Calu3 (cell line): ENCODE measurements at places on chromosomes 12 and 14. TPM values are rescaled to one million over a fixed set of nuclear protein-coding genes. Genes with fewer than 3 reads are reported as not detected.

The LIN7A gene
- 0.73 and 3.2 TPM in 2 replicates for total RNA-seq

The OR4E2 gene
- not detected in 2 replicates for total RNA-seq

The C12orf54 gene
- not detected in 2 replicates for total RNA-seq

The KITLG gene
- 29.9 and 34.5 TPM in 2 replicates for total RNA-seq

The DPY19L2 gene
- 9.2 and 10.1 TPM in 2 replicates for total RNA-seq

The MAP3K9 gene
- total RNA-seq = 23.3 and 24.3 TPM in 2 replicates

The GLT1D1 gene
- total RNA-seq = not detected in 2 replicates

The NFE2 gene
- total RNA-seq = 0.80 and 1.8 TPM in 2 replicates

The FSCB gene
- total RNA-seq = not detected in 2 replicates

The SCNN1A gene
- 36.5 and 53.5 TPM in 2 replicates for total RNA-seq

The FOXA1 gene
- 108 and 131 TPM in 2 replicates for total RNA-seq

The PDZRN4 gene
- not detected in 2 replicates for total RNA-seq

The RNASE4 gene
- 5.3 and 7.3 TPM in 2 replicates for total RNA-seq

- DNase-seq = no peak
Measured at GRCh38 chr14:55123852-55124639, 5.0 kb upstream of the LGALS3 start.

- peak; percentile 69 for DNase-seq
Measured at GRCh38 chr12:65300679-65301349, 22.3 kb downstream of the MSRB3 start.

DNA sequence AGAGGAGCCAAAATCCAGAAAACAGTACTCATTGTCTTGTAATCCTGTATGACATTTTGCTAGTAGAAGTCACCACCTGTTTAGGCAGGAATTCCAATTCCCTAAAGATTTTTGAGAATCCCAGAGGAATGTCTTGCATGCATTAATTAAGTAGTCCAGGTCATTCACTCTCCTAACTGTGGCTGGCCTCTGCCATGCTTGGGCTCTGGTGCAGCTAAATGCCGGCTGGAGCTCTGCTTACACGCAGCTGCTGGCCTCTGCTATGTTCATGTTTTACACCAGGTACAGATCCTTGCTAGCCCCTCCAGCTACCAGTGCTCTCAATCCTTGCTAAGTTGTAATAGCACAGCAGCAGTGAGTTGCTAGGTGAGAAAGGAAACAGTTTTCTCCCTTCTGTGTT, 16.3 kb upstream of the HIF1A start:
- no peak for DNase-seq

DNA sequence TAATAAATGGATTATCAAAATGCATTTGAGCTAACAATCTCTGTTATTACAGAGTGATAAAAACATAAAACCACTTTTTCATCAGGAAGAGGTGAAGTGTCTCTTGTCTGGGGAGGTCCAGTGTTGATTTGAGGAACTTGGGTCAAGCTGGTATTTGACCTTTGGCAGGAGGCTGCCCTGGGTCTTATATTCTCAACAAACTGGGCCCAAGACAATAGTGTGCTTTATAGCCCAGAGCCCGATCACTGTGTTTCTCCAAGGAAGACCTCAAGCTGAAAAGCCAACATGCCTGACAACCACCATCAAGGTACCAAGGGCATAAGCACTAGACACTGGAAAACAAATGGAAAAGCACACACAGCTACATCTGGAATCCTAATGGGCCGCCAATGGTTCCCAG, 137.0 kb downstream of the SLC25A21 start:
- no peak for DNase-seq

GRCh38 chr12:68828672-68829068, 20.7 kb downstream of the MDM2 start:
- DNase-seq = no peak

GRCh38 chr14:32050878-32051277, 26.2 kb upstream of the ARHGAP5 start:
- no peak for DNase-seq

- no peak for DNase-seq
Measured at GRCh38 chr12:104623883-104624282, 167.1 kb downstream of the CHST11 start.

DNA sequence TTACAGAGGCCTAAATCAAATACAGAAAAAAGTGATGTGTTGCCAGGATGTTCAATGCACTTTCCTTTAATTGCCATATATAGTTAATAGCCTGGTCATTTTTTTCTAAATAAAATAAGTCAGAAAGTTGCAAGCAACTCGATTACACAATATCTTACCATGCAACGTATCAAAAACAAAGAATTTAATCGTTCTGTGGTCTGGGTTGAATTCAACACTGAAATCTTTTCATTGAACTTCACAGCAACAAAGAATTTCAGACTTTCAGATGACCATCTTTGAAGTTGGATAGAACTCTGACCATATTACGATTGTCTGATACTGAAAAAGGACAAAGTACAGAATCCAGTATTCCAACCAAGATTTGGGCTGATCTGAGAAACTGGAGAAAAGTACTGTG, 231.9 kb downstream of the SLC25A21 start:
- DNase-seq = no peak

DNA sequence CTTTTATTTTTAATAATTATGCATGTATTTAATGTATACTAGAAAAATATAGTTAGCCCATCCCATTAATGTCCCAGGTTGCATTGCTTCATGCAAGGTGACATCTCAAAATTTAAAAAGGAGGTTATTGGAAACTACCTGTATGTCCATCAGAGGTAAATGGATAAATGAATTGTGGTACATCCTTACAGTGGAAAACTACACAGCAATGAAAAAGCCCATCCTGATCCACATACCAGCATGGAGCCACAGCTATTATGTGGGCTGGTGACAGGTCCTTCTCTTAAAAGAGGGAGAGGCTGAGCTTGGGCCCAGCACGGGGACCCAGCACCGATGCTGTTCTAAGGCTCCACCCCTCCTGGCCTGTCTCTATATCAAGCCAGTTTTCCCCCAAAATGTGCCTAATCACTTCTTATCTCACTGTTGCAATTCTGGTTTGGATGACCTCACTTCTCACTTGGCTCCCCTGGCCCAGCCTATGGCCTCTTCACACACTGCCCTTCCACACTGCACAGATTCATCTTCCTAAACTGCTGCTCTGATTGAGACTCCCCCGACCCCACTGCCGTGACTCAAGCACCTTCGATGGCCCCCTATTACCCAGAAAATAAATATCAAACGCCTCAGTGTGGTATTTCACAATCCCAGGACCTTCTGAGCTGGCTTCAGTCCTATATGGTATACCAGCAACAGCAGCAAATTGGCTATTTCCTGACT, 97.1 kb upstream of the NCOR2 start:
- no peak for DNase-seq

GRCh38 chr14:26339381-26339780, 258.5 kb downstream of the NOVA1 start:
- DNase-seq = no peak

GRCh38 chr12:27614866-27615265, 81.4 kb upstream of the REP15 start:
- DNase-seq = no peak

GRCh38 chr14:92935446-92935845, 12.5 kb downstream of the CHGA start:
- DNase-seq = no peak

DNA sequence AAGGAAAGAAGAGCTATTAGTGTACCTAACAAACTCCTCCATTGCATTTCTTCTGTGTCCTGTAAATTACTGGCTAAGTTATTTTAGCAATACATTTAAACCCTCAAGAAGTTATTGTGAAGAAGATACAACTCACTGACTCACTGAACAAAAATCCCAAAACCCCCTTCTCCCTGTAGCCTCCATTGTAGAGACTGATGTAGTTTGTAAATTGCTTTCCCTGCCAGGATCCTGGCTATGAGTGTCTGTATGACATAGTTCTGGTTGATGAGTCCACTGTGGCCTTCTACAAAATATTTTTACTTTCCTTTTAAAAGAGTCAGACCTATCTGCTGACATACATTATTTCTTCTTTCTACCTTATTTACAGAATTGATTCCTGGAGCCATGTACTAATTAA, 155.6 kb downstream of the SLC6A15 start:
- no peak for DNase-seq

GRCh38 chr14:68587931-68588330, 204.9 kb downstream of the ZFP36L1 start:
- no peak for DNase-seq

DNA sequence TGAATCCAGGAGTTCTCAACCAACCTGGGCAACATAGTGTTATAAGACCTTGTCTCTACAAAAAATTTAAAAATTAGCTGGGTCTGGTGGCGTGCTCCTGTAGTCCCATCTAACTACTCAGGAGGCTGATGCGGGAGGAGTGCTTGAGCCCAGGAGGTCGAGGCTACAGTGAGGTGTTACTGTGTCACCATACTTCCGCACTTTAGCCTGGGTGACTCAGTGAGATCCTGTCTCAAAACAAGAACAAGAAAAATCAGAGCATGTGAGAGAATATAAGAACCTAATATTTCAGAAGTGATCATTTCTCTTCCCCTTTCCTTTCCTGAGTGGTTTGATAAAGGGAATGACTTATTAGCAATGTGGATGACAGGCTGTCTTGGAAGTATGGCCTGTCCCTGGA, 9.5 kb downstream of the TRAF3 start:
- no peak for DNase-seq

GRCh38 chr12:112851024-112851777, 55.6 kb upstream of the OAS1 start:
- DNase-seq = no peak

- no peak for DNase-seq
Measured at GRCh38 chr14:74856366-74856765, 19.6 kb downstream of the PROX2 start.

GRCh38 chr12:82414926-82415325, 56.6 kb downstream of the METTL25 start:
- DNase-seq = no peak

- DNase-seq = peak; percentile 69
Measured at GRCh38 chr14:71175491-71175890, 268.2 kb downstream of the PCNX1 start.

DNA sequence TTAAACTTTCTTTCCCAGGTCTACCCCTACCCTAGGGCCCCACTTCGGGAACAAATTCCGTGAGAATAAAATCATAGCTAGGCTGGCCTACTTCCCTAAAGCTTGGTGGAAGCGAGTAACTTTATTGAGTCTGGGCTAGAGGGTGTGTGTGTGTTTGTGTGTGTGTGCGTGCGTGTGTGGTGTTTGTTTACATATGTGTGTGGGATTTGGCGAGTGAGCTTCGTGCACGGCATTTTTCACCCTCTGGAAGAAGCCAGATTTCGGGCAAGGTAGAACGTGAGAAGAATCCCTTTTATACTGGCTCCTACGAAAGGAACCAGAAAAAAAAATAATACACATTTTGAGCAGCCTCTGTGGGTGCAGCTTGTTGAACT, 7.5 kb upstream of the LHX5 start:
- no peak for DNase-seq

GRCh38 chr12:92602476-92602875, 100.3 kb upstream of the PLEKHG7 start:
- DNase-seq = peak; percentile 16

GRCh38 chr12:104681012-104681690, 224.4 kb downstream of the CHST11 start:
- DNase-seq = no peak

GRCh38 chr14:55075628-55076175, 24.3 kb downstream of the MAPK1IP1L start:
- DNase-seq = no peak

DNA sequence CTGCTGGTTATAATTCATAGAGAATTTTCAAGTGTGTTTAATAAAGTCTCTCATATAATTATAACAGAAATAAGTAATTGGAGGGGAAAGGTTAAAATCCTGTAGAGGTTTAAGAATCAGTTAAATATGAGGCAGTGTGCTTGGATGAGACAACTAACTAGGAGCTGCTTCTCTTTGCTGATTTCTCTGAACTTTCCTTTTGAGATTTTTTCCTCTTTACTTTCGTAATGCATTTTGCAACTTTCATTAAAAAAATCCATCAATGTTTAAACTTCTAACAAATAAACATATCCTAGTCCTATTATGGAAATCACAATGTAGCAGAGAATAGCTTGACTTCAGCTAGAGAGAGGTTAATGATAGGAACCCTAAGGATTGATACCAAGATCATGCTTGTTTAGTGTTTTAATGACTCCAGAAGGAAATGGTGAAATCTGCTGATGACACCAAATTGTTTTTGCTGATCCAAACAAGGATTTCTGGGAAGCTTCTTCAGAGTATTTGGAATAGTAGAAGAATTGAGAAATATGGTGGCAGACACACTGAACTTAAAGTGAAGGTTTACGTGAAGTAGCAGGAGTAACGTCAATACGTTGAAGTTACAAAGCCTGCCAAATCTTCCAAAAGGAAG, 122.6 kb downstream of the RAD51B start:
- DNase-seq = no peak

GRCh38 chr14:74216671-74217070, 22.6 kb upstream of the VSX2 start:
- no peak for DNase-seq

- no peak for DNase-seq
Measured at GRCh38 chr12:70246580-70246979, 3.3 kb downstream of the CNOT2 start.

DNA sequence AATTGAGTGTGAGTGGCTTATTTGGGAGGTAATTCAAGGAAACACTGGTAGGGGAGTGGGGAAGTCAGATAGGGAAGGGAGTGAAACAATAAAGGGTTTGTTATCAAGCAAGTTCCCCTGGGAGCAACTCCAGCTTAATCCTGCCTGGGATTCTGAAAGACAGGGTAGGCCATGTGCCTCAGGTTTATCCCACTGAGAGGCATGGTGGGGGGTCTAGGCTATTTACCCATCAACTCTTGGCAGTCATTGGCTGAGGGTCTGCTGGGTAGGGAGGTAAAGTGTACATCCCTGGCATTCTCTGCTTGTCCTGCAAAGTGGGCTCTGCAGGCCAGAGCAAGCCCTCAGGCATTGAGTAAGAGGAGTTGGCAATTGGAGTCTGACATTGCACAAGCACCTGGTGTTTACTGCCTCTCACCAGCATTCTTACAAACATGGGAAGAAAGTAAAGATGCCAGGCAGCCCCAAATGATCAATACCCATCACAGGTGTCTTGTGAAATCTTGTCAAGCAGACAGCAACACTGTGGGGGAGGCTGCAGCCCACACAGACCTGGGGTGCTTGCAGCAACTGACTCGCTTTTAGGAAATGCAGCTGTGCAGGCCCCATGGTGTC, 169.3 kb downstream of the KTN1 start:
- no peak for DNase-seq

GRCh38 chr12:132326646-132327045, 2.7 kb downstream of the GALNT9 start:
- DNase-seq = no peak
